ENCODE measurements at places on chromosomes 16 and 17.

DNA sequence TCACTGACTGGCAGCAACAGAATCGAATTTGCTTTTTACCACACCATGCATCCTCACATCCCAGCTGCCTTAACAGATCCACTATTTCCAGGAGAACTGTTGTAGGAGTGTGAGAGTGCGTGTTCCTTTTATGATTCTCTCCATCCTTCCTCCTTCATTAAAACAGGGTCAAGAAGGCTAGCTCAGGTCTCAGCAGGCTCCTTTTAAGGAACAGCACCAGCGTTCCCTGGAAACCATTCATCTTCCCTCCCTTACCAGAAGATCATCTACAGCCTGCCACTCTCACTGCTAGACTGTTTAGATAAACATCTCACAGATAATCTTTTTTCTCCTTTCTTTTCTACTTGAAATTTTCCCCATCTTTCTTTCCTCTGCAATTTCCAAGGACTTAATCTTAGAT, 1531.9 kb upstream of the CDH8 start:
- no peak for DNase-seq

- DNase-seq = no peak
Observed at GRCh38 chr17:47338026-47338425, 14.3 kb downstream of the EFCAB13 start.

- DNase-seq = no peak
Observed at GRCh38 chr16:13291591-13292333, 390.4 kb downstream of the SHISA9 start.

DNA sequence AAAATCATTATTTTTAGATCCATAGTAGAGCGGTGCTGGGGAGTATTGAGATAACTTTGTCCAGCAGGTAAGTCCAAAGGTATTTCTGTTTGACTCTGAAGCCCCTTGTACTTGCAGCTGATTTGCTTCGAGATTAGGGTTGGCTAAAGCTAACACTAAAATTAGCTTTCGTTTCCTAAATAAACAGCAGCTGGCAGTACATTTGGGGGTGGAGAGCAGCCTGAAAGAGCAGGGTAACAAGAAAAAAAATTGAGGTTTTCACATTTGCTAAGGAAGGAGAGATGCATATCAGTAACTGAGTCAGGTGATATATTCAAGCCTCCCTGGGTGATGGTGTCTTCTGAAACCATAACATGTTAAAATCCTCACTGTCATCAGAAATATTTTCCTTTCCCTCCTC, 37.4 kb upstream of the TMC5 start:
- DNase-seq = no peak

DNA sequence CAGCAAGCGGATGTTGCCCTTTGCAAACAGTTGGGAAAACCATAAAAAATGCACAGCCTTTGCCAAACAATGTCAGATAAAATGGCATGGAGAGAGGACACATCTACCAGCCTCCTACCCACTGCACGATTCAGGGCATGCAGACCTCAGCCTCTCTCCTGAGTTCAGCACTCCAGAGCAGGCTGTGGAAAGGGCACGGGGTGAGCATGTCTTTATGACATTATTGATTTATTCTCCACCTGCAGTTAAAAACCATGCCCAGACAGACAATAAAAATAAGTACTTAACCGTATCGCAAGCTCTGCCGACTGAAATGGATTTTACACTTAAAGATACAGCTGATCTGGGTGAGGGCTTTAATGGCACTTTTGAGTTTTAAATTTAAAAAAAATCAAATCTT, 127.1 kb downstream of the MAF start:
- no peak for DNase-seq

DNA sequence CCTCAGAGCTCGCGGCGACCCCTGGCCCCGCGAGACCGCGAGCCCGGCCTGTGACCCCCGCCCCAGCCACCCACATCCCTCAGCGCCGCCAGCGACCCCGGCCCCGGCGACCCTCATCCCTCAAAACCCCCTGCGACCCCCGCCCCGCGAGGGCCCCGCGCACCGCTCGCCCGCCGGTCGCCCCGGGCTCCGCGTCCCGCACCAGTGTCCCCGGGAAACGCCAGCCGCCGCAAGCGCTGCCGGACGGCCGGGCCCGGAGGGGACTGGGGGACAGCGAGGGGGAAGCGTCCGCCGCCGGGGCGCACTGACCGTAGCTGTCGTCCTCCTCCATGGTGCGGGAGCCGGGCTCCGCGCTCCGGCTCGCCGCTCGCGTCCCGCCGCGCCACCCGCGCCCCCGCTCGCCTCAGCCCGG, at the start of gene CYTH1:
Gene CYTH1 (minus strand): TSS at position 381 of the 412 bp plus-strand sequence. CDS start 50 bp downstream, at position 331.
- no peak for DNase-seq

DNA sequence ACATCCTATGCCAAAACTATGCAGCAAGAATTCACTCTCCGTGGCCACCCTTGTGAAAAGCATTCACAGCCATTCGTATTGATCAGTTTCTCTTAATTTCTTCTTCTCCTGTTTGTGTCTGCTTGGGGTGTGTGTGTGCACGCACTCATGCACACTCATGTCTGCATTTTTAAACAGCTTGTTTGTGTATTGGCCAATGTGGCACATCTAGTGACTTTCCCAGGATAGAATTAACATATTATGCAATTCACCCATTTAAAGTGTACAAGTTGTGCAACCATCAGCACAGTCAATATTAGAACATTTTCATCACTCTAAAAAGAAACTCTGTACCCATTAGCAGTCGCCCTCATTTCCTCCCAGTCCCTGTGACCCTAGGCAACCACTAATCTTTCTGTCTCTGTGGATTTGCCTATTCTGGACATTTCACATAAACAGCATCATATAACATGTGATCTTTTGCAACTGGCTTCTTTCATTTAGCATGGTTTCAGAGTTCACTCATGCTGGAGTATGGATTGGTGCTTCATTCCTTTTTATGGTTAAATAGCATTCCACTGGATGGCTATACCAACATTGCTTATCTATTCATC, 20.1 kb downstream of the IRX3 start:
- DNase-seq = no peak

DNA sequence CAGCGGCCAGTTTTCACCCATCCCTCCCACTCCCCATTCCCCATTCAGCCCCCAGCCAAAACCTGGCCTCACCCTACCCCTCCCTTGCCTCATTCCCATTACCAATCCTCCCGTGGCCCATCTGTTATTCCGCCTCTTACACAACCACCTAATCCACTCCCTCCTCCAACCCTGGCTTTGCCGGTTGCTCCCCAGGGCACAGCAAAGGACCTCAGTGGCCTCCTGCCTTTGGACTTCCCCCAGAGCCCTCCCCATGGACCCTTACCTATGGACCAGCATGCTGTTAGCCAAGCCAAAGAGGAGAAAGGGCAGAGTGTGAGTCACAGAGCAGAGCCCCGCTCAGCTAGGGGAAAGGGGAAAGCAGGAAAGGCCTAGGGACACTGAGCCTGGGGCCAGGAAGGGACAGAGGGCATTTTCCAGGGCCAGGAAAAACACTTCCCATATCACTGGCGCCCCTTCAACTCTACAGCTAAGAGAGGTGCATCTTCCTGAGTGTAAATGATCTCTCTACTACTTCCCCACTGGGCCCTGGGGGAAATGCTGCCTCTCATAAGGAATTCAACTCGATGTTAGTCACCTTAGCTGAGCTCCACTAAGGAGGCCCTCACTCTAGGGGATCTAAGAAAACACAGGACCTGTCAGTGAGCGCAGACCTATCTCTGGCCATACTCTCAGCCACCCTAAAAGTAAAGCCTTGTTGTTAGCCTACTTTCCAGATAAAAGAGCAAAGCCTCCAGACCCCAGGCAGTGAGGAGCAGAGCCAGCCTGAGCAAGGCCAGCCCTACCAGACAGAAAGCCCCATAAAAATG, 10.6 kb downstream of the PEMT start:
- DNase-seq = no peak

DNA sequence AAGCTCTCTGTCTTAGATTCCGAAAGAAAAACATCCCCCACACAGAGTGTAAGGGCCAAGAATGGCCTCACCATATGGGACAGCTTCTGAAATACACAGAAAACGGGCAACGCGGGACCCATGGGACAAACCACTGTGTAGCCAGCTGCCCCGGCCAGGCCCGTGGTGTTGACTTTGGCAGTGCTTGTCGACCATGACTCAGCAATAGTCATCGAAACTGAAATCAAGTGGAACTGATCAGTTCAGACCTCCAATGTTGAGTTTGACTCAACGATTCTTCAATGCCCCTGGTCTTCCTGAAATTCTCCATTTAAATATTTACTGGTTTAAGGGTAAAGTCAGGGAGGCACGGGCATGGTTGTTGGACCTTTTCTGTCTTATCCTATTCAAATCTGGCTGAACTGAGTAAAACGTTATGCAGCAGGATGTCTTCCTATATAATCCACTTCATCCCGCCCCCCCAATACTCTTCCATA, 27.5 kb downstream of the ZFHX3 start:
- peak; percentile 23 for DNase-seq

- DNase-seq = no peak
Observed at GRCh38 chr17:80633207-80633606, 88.6 kb downstream of the RPTOR start.

DNA sequence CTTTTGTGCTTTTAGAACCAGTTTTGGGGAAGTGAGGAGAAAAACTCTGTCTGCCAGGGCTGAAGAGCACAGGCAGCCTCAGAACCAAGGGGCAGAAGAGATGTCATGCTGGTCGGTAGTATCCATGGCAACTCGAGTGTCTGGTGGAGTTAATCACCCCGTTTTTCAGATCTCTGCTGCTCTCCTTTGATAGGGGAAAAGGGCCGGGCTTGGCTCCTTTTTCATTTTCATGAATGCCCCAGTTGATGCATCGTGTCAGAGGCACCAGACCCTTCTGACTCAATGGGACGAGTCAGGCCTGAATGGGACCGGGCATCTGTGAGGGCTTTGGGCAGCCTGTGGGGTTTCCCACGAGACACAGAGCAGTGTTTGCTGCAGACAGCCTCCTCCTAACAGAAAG, 304.6 kb downstream of the ABCC12 start:
- no peak for DNase-seq

DNA sequence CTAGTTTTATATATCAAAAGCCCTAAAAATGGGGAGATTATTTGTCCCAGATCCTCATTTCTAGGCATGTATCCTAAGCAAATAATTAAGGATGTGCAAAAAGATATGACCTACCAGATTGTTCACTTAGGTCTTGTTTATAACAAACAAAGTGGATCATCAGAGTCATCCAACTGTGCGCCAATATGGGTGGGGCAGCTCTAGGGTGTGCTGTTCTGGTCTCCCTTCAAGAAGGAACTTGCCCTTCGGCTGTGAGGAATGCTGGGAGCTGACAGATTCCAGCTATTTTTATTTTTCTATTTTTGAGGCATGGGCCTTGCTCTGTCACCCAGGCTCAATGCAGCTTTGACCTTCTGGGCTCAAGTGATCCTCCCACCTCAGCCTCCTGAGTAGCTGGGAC, 13.8 kb downstream of the CHP2 start:
- no peak for DNase-seq

DNA sequence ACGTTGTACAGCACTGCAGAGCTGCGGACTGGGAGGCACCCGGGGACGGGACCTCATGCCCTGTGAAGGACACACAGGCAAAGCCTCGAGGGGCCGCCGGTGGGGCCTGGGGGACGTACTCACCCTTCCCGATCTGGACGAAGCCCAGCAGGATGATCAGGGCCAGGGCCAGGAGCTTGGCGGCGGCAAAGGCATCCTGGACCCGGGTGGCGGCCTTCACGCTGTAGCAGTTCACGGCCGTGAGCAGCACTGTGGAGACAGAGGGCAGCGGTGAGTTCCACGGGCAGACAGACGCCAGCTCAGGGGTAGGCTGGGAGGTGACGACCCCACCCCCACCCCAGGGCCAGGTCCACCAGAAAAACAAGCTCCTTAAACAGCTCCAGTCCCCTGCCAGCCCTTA, 17.7 kb downstream of the SLC7A5 start:
- DNase-seq = no peak

GRCh38 chr17:65737451-65737850, 176.0 kb upstream of the AXIN2 start:
- no peak for DNase-seq

GRCh38 chr16:74438492-74438979, 17.3 kb upstream of the CLEC18B start:
- DNase-seq = no peak

- DNase-seq = no peak
Observed at GRCh38 chr16:87046235-87046634, 271.0 kb downstream of the C16orf95 start.

DNA sequence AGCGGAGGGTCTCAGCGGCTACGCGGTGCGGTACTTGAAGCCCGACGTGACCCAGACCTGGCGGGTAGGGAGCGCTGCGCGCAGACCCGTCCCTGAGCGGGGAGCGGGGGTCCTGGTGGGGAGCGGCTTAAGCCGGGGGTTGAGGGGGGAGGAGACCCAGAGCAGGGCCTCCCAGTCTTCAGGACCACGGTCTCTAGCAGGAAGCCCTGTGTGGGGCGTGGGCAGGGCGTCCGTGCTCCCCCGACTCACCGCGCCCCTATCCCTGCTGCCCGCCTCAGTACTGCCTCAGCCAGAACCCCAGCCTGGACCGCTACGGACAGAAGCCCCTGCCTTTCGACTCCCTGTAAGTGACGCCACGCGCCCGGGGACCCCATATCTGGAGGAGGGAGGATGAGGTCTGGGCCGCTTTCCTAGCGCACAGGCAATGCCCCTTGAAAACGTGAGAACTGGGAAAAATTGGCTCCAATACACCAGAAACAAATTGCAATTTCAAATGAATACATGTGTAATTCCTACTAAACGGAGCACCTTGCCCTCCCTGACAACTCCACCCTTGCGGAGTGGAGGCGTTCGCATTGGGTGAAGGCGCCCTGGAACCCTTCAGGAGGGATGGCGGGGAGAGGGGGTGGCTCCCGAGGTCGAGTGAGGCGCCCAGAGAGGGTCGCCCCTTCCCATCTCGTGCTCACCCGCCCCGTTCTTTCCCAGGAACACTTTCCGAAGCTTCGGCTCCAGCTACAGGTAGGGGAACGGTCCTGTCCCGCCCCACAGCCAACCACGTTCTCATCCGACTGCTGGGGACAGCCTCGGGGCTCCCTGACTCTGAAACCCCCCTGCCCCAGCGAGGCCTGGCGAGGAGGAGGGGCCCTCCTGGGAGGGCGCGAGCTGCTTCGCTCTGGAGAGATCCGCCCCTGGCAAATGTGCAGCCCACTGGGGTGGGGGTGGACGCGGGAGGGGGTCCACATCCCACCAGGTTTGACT, 14.6 kb upstream of the CNGB1 start:
- no peak for DNase-seq

- DNase-seq = no peak
Observed at GRCh38 chr16:2842340-2843000, 12.4 kb downstream of the ZG16B start.

DNA sequence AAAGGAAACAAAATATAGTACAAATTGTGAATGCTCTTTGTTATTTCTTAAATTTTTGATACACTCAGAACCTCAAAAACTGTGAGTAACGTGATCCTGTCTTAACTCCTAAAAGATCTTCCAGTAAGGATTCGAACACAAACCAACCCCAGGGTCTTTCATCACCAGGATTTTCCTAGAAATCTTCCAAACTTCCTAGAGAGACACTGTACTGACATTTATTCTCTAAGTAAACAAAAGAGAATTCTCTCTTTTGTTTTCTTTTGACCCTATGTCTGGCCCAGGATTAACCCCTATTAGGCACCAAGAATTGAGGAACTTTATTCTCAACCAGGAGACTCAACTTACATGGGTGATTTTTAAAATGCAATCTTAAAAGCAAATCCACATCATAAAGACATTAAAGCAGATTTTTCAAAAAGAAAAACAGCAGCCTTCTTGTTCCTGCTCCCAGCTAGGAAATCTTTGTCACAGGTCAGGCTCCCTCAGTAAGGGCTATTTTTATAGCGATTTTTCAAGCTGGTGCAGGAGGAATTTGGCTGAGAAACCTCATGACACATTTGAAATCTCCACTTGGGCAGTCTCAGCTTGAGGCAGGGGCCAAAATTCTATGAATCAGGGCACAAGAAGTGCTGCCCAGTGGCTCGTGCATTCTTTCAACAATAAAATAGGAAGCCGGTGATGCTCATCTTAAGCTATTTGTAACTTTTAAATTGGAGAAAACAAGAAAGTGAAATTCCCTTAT, 6.2 kb upstream of the SMG1 start:
- no peak for DNase-seq
